NCI-H2081 (cell line): ENCODE measurements at places on chromosomes 13 and 19.

- DNase-seq, result no peak
These were observed 40.3 kb downstream of the ZNF208 start for GRCh38 chr19:21970466-21970865.

GRCh38 chr13:55673910-55674309 lies 1466.8 kb upstream of the PRR20A start:
- DNase-seq, result no peak

DNA sequence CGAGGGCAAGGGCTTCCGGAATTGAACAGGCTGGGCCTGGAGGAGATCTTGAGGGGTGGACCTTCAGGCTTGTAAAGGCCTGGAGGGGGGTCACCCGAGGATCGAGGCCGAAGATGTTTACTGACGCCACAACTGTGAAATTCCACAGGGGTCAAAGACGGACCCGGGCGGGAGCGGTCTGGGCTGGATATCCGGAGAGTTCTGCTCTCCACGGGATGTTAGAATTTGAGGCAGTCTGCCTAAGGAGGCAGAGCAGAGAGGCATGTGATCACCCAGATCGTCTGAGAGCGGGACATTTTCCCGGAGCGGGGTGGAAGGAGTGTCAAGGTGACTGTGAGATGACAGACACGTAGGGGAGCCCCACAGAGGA lies 13.2 kb downstream of the KLHL26 start:
- no peak for DNase-seq

- DNase-seq, result peak; percentile 21
These were observed 146.9 kb downstream of the DCLK1 start for GRCh38 chr13:35984287-35984686.

GRCh38 chr13:31053896-31054295 lies 107.8 kb downstream of the HSPH1 start:
- no peak for DNase-seq

DNA sequence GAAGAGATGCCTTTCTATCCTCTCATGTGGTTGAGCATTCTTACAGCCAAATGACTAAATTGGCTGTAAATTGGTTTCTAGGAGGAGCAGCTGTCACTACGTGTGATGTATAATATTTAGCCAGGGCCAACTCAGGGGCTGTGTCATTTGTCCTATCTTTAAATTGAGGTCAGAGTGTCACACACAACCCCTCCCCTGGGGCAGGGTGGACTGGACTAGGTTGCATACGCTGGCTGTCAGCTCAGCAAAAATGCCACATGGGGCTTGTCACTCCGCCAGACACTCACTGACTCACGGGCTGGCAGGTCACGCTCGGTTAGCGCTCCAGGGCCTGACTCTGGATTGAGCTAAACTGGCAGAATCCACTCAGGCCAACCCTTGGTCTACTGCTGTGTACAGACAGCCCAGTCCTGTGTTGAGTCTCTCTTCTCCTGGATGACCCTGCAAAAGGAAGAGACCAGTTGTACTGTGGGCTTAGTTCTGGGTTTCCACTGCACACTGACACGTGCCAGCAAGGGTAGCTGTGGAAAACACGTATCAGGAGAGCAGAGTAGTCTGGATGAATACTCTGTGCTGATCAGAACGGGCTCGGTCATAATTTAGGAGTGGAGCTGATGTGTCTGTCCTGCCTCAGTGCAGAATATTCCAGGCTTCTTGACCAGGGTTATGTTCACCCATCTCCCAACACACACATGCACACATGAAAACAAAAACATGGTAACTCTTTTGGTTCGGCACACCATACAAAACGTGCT lies 29.1 kb downstream of the SHISA2 start:
- DNase-seq, result peak; percentile 27

DNA sequence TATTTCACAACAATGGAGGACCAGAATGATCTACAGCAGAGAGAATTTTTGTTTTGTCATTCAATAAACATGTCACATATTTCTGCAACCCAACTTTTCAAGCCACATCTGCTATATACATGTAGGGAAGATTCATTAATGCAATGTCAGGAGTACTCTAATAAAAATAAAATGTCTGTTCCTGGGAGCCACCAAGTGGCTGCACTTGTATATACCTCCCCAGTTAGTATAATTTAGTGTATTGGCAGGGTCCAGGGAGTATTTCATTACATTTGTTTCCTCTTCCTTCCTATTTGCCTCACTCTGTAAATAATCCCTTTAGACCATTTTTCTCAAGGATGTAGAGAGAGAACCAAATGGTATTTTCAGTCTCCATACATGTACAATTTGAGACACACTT lies 1169.0 kb downstream of the DIAPH3 start:
- no peak for DNase-seq

DNA sequence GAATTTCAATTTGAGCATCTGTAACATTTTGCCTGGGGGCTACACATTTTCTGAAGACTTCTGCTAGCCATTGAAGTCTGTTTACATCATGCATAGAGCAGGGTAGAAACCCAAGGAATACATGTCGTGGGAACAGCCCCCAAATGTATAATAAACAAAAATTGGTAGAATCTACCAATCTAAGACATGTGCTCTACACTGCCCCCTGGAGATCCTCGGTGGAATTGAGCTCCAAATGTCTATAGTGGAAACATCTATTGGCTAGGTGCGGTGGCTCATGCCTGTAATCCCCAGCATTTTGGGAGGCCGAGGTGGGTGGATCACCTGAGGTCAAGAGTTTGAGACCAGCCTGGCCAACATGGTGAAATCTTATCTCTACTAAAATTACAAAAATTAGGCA lies 57.3 kb downstream of the MBD3L2B start:
- DNase-seq, result no peak

DNA sequence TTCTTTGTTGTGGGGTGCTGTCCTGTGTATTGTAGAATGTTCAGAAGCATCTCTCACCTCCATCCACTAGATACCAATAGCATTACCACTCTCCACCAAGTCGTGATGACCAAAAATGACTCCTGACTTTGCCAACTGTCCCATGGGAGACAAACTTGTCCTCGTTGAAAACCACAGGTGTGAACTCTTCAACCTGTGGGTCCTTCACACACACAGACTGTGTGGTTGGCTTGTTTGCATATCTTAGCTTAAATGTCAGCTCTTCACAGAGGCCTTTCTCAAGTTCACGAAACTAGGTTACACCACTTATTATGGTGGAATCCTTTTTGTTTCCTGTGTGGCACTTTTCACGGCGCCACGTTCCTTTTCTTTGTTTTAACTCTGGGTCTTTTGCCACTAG lies 6.8 kb downstream of the GPC5 start:
- DNase-seq, result no peak

GRCh38 chr13:60957816-60958215 lies 457.8 kb downstream of the PCDH20 start:
- no peak for DNase-seq

GRCh38 chr19:34082289-34083077 lies 89.8 kb upstream of the LSM14A start:
- no peak for DNase-seq

GRCh38 chr19:45070214-45070613 lies 6.1 kb downstream of the ZNF296 start:
- DNase-seq, result no peak

GRCh38 chr19:4103080-4103433 lies 20.9 kb downstream of the MAP2K2 start:
- DNase-seq, result no peak

- DNase-seq, result no peak
These were observed 16.5 kb downstream of the RXFP2 start for GRCh38 chr13:31755803-31756212.

DNA sequence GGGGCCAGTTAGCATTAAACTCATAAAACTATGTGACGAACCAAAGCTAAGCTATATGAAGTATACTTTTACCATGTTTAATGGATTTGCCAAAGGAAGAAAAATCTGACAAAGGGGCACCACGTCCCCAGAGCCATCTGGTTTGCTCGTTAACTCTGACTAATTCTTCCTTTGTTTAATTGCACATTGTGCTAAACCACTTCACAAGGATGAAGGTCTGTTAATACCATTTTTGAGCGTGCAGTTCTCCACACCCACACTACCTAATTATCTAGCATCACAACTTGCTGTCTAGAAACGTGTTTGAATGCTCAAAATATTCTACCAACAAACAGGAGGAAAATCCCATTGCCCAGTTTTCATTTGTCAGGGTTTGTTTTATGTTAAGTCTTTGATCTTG lies 74.8 kb downstream of the COL4A1 start:
- DNase-seq, result no peak

DNA sequence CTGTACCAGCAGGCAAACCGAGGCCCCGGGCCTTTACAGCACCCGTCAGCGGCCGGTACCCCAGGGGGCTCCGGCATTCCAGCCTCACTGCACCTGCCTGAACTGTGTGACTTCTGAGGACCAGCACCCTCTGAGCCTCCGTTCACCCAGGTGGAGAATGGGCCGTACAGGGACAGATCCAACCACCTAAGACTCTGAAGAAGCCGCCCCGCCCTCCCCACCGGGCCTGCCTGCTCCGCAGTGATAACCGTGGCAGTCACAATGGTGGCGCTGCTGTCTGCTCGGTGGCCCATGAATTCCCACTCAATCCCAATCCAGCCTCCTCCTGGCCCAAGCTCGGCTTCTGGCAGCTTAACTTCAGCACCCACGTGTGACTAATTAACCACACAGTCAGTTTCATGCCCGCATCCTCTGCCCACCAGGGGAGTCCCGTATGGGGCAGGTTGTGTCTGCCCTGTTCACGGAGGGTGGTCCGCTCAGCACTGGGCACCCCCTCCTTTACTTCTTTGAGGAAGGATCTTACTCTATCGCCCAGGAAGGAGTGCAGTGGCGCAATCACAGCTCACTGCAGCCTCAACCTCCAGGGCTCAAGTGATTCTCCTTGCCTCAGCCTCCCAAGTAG lies 3.4 kb downstream of the TCF3 start:
- no peak for DNase-seq

DNA sequence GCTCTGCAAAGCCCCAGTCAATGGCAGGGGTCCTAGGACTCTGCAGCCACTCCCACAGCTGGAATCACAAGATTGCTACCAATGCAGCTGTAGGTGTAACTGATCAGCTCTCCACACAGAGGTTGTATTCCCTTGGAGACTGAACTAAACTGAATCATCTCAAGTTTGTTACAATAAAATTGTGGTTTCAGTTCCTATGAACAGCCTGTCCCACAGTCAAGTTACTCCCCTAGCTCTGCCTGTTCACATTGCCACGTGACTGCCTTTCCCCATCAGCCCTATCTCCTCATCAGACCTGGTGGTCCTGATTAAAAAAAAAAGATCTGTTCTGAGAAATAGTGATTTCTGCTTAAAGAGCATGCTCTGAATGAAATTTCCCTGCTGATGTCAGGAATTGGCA lies 287.9 kb upstream of the NBEA start:
- no peak for DNase-seq

GRCh38 chr13:94661406-94661805 lies 50.9 kb downstream of the SOX21 start:
- no peak for DNase-seq

- DNase-seq, result no peak
These were observed 389.1 kb downstream of the IRS2 start for GRCh38 chr13:109397285-109397684.

DNA sequence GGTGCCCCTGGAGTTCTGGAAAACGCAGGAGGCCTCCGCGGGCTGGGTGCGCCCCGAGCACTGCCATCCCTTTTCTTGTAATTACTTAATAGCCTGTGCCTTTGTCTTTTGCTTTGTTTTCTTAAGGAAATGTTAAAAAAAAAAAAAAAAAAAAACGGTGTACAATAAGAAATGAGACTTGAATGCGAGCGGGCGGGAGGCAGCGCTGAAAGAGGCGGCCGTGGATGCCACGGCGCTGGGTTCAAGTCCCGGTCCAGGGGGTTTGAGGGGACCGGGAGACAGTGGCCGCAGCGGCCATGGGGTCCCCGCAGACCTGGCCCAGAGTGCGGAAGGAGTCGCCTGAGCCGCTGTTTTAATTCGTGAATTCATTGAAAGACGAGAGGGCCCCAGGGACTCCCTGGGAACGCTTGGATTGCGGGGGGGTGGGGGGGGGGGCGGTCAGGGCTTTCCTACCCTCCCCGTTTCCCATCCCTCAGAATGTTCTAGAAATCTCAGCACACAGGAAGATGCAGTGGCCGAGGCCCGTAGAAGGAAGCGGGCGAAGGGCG lies 349.2 kb upstream of the ARGLU1 start:
- no peak for DNase-seq

DNA sequence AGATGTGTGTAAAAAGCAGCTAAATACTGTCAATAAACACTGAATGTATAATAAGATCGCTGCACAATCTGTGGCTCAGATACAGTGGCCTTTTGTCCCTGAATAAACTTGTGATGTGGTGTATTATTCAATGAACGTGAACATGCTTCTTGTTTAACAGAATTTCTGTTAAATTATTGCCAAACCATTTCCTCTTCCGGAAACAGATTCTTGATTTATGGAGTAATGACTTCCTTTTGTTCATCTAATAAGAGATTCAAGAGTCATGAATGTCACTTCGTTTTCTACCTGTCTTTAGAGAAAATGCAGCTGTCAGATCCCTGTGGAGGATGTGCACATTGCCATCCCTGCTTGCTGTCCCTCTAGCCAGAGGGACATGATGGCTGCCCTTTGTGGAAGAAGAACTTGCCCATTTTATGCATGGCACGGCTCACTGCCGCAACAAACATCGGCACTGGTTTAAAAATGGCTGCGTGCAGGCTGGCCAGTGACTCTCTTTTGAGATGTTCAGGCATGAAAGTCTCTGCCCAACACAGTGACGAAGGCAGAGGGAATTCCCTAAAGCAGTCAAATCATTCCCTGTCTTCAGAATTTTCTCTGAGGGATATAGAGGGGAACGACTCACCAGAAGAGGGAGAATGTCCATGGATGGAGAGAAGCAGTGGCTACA lies 3.1 kb upstream of the TNFSF13B start:
- DNase-seq, result no peak

DNA sequence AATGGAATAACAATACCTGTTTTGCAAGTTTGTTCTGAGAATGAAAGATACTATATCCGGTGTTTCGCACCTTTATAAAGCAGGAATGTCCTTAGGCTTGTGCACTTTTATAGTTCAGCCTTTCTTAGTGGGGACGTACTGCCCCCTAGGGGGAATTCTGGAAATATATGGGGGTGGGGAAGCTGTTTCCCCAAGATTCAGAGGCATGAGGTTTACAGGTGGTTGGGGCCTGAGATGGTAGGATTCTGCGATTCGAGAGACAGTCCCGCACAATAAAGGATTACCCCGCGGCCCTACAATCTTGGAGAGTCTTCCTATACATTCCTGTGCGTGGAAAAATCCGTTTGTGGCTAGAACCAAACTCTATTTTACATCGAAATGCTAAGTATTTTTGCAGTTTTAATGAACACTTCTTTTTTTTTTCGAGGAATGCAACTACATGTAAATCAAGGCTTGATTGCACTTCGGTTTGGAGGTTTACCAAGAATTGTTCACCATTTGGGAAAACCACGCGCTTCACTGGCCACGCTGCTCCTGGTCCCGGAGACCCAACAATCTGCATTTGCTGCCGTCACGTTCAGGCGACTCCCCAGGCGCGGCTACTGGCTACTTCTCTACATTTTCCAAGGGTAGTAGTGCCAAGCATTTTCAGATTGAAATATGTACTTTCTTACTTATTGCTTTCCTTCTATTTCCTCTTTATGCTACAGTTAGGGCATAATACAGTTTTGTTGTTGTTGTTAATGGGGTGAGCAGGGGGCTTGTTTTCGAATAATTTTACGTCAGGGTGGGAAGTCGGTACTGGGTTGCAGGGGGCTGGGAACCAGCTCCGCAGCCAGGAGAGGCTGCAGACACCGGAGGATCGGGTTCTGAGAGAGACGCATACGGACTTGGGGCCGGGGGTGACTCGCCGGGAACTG lies 830 bp downstream of the NEK5 start:
- peak; percentile 45 for DNase-seq
